Hematopoietic multipotent progenitor cell treated with erythropoietin and hydrocortisone succinate and interleukin-3 and kit ligand, for 6 days (in vitro differentiated cells): ENCODE measurements at places on chromosomes 1 and 21.

- DNase-seq, result no peak
Measured at GRCh38 chr1:164519426-164519825, 39.6 kb upstream of the PBX1 start.

- no peak for DNase-seq
Measured at GRCh38 chr1:66768965-66769364, 16.7 kb downstream of the DYNLT5 start.

- DNase-seq, result peak; percentile 39
Measured at GRCh38 chr1:68111519-68112436, 61.4 kb upstream of the DIRAS3 start.

- DNase-seq, result no peak
Measured at GRCh38 chr1:21506804-21507203, 2.4 kb upstream of the ALPL start.

DNA sequence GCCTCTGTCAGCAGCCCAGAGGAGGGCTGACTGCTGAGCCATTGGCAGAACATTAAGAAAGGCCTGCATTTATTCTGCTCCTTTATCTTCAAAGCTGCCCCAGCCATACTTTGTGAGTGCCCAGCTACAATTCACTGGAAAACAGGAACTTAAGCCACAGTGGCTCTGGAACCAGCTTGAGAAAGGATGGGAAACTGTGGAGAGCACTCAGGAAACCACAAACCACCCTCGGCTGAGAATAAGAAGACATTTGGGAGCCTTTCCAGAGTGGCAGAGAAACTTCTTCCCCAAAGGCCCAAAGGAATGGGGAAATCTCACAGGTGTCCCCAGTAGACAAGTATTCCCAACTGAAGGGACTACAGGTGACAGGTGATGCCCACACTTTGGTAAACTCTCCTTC is 1.8 kb downstream of the LAMB3 start:
- DNase-seq, result no peak

DNA sequence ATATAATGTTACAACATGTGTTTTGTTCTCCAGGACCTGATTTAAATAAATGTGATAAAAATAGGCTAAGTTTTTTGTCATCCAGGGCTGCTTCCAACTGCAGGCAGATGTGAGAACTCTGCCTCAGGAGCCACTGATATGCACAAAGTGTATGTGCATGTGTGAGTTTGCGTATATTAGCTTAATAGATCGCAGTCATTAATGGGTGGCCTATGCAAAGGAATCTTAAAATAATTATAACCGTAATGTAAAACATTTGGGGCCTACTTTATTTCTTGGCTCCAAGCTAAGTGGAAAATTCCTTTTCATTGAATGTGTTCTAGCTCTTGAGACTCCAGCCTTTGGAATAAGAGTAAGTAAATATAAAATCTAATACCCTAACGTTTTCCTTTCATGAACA is 16.8 kb downstream of the DHX9 start:
- DNase-seq, result no peak

- DNase-seq, result peak; percentile 23
Measured at GRCh38 chr1:86175756-86176155, 19.2 kb upstream of the COL24A1 start.
